Neural crest cell (in vitro differentiated cells): ENCODE measurements at places on chromosomes 7 and 10. TPM values are rescaled to one million over a fixed set of nuclear protein-coding genes. Genes with fewer than 3 reads are reported as not detected.

The SEC31B gene
- 18.1 and 18.7 TPM in 2 replicates for total RNA-seq

The ACBD7 gene
- 11.8 and 12.0 TPM in 2 replicates for total RNA-seq

The OPN1SW gene
- not detected in 2 replicates for total RNA-seq

The CNNM1 gene
- 1.6 and 2.0 TPM in 2 replicates for total RNA-seq

The SPDYE5 gene
- total RNA-seq: not detected in 2 replicates

- DNase-seq: no peak
Observed at GRCh38 chr10:34538281-34538829, 276.7 kb downstream of the PARD3 start.

DNA sequence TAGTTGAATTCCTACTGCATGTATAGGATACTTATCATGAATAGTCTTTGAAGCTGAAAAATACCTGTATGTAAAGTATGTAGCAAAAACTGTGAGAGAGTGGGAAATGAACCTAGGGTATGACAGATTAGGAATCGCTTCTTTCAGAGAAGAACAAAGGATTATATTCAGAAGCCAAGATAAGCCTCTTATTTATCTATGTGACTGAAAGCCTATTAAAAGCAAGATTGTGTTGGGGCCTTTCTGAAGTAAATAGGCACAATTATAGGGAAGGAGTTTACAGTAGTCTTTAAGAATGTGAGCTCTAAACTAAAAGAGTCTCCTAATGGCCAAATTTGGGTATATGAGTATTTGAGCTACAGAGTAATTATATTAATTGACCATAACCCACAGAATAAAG lies 102.1 kb downstream of the MTERF1 start:
- DNase-seq: no peak

DNA sequence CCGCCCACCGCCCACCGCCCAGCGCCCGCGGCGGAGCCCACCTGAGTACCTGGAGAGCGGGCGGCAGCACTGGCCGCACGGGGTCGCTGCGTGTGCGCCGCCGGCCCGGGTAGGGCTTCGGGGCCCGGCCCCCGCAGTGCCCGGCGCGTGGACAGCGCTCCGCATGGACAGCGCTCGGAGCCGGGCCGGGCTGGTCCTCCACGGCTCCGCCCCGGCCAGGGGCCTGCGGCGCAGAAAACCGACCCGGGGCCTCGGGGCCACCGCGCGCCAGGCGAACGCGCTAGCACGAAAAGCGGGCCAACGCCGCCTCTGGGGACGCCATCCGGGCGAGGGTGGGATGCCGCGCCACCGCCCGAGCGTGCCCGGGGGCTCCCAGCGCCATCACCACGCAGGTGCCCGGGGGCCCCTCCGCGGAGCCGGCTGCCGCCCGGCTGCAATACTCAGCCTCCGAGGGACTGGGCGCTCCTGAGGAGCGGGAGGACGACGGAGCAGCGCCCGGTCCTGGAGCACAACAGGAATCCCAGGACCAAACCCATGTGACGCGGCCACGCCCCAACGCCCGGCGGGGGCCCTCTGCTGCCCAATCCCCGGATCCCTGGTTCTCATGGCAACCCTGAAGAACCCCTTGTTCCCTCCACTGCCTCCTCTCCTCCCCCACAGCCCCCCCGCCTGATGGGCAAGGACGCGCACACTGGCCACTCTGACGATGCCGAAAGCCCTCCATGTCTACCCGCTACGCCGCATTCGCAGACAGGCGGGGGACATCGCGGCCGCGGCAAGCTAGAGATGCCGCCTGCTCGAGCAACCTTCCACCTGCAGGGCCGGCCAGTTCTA lies at the start of gene GRB10:
TSS of gene GRB10 (minus strand) at position 522 of the 834 bp plus-strand sequence. CDS start 50,574 bp downstream, outside the sequence.
- peak; percentile 59 for DNase-seq

GRCh38 chr10:74558897-74559296 lies 267.5 kb upstream of the KAT6B start:
- no peak for DNase-seq

DNA sequence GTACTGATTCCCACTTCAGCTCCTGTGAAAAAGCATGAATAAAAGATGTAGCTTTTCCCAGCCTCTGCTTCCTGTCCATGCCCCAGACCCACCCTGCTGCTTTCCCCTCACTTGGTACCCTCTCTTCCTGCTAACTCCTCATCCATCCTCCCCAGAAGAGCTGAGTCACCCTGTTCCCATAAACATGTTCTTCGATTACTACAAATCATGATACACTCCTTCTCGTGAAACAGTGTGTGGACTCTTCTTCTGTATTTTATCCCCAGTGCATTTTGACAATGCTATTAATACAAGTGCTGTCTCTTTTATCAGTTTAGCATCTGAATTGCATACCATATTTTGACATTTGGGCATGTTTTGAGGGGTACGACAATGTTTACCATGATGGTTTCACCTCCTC lies 45.8 kb upstream of the SORBS1 start:
- DNase-seq: no peak

- DNase-seq: no peak
Observed at GRCh38 chr10:121694327-121694965, 96.2 kb upstream of the FGFR2 start.

DNA sequence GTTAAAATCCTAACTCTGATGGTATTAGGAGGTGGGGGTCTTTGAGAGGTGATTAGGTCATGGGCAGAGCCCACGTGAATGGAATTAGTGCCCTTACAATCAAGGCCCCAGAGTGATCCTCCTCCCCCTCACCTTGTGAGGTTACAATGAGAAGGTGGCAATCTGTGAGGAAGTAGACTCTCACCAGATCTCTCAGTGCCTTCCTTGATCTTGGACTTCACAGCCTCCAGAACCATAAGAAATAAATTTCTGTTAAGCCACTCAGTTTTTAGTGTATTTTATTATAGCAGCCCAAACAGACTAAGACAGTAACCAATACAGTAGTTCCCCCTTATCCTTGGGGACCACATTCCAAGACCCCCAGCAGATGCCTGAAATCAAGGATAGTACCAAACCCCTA lies 32.0 kb downstream of the STRA8 start:
- no peak for DNase-seq

GRCh38 chr10:104092749-104093148 lies 7.1 kb upstream of the COL17A1 start:
- no peak for DNase-seq

DNA sequence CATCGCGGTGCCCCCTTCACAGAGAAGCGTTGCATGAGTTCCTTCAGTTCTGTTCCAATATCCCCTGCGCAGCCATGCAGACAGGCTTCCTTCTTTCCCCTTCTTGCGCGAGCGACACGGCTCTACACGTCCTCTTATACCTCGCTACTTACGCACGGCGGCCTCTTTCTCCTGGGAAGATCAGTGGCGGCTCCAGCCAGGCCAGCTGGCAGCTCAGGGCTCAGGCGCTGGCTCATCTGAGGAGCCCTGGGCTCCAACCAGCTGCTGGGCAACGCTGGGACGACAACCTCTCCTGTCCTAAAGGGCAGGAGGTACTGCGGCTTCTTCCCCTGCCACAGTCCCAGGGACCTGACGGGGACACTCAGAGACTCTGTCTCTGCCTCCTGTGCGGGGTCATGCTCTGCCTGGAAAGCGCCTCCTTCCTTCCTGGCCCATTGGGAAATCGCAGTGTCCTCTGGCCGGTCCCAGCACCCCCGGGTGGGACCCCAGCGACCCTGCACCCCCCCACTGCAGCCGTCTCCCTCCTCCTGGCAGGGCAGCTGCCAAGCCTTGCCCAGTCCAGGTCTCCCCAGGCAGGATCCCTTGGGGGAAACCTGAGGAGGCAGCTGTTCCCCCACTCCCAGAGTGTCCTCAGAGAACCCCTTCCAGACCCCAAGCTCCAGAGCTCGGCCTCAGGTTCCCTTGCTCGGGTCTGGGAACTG lies 5.0 kb upstream of the FAM20C start:
- DNase-seq: no peak

GRCh38 chr7:94206295-94206694 lies 188.4 kb upstream of the COL1A2 start:
- no peak for DNase-seq

DNA sequence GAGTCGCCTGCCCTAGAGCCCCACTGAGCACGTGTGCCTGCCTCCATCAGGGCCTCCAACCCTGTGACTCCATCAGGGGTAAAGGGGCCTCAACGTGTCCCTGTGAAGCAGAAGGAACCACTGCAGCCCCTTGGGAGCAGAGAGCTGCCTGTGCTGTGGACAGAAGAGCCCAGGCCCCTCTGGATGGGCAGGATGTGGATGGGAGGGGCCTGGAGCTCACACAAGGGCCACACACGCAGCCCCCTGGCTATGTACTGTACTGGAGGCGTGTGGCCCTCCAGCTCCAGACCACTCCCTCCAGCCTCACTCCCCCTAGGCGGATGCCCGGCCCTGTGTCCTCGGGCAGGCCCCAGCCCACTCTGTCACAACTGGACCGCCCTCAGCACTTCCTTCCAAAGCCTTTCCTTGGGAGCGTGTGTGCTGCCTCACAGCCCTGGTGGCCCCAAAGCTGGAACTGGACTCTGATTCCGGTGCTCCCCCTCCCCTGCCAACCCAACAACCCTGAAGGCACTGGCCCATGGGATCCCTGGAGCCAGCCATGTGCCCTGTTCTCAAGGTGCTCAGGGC lies 238.0 kb downstream of the TCERG1L start:
- no peak for DNase-seq

- no peak for DNase-seq
Observed at GRCh38 chr7:117237646-117238045, 85.2 kb downstream of the WNT2 start.

DNA sequence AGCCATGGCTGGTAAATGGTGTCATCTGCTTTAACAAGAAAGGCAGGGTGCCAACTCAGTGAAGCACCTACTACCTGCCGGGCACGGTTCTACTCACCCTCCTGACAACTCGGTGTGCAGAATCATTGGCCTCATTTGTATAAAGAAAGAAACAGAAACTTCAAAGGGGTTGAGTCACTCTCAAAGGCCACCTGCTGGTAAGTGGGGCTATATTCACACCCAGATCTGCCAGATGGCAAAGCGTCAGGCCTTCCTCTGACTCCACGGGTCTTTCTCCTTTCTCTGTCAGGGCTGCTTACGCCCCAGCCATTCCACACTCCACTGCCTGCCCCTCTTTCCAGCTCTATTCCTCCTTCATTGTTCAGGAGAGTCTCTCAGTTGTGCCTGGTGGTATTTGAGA lies 309.2 kb downstream of the GFRA1 start:
- DNase-seq: no peak

DNA sequence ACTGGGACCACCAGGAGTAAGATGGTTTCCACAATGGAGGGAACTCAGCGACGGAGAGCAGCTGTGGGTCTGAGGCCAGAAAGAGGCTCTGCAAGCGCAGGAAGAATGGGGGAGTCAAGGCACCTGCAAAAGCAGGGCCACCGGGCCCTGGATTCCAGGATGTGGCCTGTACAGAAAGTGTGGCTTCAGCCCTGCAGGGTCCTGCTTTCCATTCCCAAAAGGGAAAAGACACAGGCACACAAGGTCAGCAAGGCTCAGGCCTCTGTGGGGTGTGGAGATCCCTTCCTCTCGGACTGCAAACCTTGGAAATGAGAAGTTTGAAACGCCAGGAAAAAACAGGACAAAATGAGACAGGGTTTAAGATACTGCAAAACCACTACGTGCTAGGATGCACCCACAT lies 232.5 kb downstream of the TNS3 start:
- DNase-seq: no peak

DNA sequence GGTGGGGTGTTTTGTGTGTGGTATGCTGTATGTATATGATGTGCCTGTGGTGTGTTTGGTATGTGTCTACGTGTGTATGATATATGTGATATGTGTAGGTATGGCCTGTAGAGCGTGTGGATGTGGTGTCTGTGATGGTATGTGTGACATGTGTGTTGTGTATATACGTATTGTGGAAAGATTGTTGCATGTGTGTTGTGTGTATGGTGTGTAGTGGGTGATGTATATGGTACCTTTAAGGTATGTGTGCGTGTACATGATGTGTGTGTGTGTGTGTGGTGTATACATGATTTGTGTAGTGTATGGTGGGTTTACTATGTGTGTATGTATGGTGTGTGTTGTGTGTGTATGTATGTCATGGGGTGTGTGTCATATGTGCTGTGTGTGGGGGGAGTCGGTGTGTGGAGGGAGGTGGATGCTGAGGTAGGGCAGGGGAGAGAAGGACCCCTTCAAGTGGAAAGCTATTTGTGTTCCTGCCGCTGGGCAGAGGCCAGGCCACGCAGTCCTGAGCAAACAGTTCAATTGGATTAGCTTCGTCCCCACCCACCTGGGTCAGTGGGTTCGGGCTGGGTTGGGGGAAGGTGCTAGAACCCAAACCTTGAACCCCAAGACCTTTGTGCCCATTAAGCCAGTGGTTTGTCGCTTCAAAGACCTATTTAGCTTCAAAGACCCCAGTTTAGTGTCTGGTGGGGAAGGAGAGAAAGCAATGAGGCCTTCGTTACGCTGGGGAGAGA lies 1.9 kb upstream of the TRPV6 start:
- DNase-seq: no peak

GRCh38 chr7:113339661-113340060 lies 221.3 kb upstream of the SMIM30 start:
- no peak for DNase-seq

DNA sequence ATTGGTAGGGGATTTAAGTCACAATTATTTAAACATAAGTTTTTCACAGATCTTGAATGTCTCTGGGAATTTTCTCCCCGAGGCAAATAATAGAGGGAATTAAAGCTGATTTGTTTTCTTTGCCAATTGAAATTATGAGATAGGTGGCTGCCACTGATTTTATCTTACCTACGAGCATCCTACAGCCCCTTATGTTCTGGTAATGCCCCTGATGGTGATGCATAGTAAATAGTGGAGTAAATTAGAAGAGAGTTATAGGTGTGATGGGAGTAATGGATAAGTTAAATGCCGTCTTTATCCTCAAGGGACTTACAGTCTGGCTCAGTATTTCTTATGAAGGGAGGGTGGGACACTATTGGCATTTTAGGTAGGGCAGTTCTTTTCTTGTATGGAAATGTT lies 58.1 kb downstream of the HDAC9 start:
- DNase-seq: no peak

GRCh38 chr10:58952747-58953466 lies 223.5 kb upstream of the PHYHIPL start:
- peak; percentile 65 for DNase-seq

DNA sequence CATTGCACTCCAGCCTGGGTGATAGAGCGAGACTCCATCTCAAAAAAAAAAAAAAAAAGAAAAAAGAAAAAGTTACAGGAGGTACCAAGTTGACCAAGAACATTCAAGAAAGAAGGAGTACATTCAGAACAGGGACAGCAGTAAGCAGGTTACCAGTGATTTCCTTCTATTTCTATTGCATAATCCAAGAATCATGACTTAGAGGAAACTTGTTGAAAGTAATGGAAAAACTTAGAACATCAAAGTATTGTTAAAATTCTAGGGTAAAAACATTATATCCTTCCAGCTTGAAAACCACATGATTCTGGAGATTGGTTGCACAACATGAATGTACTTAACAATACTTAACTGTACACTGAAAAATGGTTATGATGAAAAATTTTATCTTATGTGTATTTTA lies 25.2 kb downstream of the RAPGEF5 start:
- no peak for DNase-seq

- no peak for DNase-seq
Observed at GRCh38 chr10:102384606-102385429, 10.7 kb upstream of the NFKB2 start.

DNA sequence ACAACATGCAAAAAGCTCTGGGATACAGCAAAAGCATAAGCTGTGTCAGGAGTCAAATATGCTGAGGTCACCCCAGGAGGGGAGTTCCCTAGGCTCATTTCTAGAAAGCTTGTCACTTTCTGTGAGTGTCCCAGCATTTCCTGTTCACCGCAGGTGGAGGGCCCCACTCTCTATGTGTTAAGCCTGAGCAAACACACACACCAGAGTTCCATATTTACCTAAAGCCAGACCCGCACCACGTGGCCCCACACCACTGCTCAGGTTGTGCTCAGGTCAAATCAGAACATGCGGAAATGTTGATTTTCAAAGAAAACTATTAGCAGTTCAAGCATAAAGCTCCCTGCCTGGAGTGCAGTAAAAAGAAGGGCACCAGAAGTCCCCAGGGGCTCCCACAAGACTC lies 259.6 kb upstream of the PPP2R2D start:
- no peak for DNase-seq
